ENCODE measurements at places on chromosomes 11 and 22.

DNA sequence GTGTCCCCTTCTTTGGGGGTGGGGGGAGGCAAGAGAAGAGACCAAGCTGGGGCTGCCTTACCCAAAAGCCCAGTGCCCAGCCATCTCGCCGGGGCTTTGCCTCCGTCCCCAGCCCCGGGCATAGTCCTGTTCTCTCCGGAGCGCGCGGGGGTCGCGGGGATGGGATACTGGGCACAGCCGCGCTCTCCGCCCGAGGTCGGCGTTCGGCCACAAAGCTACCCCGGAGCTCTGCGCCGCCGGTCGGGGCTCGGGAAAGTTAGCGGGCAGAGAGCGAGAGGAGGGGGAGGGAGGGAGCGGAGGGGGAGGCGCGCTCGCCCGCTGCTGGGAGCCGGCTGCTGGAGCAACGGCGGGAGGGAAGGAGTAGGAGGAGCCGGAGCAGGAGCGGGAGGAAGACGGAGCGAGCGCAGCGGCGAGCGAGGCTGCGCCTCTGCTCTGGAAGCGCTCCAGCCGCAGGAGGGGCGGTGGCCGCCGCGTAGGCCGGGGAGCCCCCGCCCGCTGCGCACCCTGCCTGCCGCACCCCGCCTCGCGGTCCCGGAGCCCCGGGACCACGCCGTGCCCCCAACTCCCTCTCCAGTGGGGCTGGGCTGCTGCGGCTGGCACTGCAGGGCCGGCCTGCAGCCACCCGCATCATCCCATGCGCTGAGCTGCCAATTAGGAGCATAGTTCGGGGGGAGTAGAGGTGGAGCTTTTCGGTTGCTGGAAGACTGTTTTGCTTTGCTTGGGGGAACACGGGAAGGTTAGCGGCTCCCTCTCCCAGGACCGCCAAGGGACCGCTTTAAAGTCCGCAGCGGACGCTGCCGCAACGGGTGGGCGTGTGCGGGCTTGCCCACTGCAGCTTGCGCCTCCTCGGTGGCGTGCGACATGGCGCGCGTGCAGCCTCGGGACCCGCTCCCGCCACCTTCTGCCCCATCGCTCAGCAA lies at the start of gene SCN4B:
Gene SCN4B, minus strand, starts transcription at position 272 of the 920 bp plus-strand sequence. Its CDS starts 150 bp downstream, at position 122.
- DNase-seq, result no peak

- DNase-seq, result no peak
Measured at GRCh38 chr22:24827296-24827695, 21.3 kb downstream of the SGSM1 start.

GRCh38 chr11:22657101-22657694 lies 9.2 kb upstream of the GAS2 start:
- DNase-seq, result no peak

- no peak for DNase-seq
Measured at GRCh38 chr11:2999464-2999998, 7.4 kb upstream of the NAP1L4 start.

- no peak for DNase-seq
Measured at GRCh38 chr11:77051511-77051910, 15.3 kb upstream of the CAPN5 start.

DNA sequence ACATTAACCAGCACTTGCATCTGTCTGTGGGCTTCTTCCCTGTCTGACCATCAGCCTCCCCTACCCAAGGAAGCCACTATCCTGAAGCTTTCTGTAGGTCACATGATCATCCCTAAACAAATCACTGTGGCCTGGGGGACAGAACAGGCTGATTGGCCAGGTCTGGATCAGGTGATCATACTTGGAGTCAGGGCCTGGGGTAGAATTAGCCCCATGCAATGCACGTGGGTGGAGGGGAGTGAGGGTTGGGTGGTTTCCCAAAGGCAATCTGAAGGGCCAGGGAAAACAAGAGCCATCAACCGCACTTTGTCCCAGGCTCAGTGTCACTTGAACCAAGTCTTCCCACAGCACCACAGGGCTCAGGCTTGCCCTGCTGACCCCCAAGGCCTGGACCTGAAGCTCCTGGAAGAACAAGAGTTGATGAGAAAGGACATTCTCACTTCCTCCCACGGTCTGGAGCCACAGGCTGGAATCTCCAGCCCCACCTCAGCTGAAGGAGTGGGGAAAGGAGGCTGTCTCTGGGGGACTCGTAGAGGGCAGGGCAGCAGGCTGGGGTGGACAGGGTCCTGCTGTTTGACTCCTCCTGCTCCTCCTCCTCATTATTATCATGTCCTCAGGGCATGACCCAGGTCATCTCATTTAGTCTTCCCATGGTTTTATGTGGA lies 31.5 kb upstream of the TSPAN18 start:
- DNase-seq, result no peak

Measured in activated CD4-positive, alpha-beta T cell treated with anti-CD3 and anti-CD28 coated beads, Interleukin-2, amount 50 U/mL, for 24 hours (primary cell).